ENCODE measurements at places on chromosomes 11 and 22.

DNA sequence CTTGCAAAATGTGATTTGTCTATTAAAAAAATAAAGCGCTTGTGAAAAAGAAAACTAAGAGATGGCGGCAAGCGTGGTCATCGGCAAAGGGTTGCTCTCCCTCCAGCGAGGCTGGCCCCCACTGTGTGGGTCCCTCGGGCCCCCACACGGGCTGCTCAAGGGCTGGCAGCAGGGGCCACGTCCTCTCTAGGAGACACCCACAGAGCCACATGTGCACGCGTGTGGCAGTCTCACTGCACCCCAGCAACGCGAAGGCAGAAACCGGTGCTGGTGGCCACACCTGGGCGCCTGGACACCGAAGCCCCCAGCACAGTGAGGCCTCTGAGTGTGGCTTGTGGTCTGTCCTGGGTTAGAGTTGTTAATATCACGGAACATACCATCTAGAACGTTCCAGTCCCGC is 34.4 kb downstream of the TOLLIP start:
- no peak for DNase-seq

GRCh38 chr11:94648789-94649188 is 81.6 kb downstream of the PIWIL4 start:
- DNase-seq = no peak

DNA sequence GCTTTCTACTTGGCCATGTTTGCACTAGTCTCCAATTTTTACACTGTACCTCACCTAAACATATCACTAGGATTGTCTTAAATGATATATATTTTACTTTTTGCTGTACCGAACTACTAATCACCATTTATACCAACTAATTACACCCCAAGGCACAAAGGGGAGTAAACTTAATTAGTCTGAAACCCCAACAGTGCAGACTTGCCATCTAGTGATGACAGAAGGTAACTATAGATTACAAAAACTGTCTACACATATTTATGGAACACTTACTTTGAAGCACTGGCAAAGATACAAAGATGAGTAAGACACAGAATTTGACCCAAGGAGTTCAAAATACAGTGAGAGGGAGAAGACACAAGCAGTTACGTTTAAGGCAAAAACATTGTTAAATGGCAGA is 139.7 kb downstream of the CNTN5 start:
- no peak for DNase-seq

DNA sequence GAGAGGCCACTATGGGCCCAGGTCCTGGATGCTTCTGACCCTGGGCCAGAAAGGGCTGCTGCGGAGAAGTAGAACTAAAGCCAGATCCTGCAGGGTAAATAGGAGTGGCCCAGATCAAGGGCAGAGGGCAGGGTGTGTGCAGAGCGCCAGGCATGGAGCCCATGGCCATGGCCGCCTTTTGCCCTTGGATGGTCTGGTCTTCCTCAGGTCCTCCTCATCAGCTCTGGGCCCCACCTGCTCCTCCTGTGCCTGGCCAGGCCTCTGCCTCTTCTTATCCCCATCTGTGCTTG is 277.6 kb downstream of the BRD1 start:
- no peak for DNase-seq

DNA sequence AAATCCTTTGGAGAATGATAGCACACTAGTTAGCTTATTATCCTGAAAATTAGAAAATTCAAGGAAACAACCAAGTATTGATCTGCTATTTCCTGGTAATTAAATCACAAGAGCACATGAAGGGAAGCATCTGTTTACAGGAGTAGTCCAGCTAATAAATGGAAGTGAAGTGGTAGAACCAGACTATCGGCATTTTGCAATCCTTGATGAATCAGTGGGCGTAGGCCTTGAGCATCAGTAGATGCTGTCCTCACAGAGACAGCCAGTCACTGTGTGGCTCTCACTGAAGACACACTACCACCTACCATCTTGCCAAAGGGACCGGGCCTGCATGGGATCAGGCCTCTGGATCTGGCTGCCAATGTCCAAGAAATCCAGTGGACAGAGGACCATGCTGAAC is 69.8 kb downstream of the FBLN1 start:
- DNase-seq = peak; percentile 14

DNA sequence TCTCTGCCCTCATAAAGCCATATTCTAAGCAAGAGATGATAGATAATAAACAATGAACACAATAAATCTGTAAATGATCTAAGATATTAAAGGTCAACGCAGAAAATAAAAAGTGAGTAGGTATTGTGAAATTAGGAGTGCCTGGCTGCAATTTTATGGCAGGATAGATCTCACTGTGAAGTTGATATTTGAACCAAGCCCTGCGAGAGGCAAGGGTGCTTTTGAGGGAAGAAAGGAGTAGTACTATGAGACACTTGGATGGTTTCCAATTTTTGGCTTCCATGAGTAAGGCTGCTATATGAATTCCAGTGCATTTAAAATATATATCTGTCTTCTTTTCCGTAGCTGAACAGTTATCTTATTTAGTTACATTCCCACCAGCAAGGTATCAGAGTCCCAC is 720.0 kb upstream of the CNTN5 start:
- DNase-seq = no peak

DNA sequence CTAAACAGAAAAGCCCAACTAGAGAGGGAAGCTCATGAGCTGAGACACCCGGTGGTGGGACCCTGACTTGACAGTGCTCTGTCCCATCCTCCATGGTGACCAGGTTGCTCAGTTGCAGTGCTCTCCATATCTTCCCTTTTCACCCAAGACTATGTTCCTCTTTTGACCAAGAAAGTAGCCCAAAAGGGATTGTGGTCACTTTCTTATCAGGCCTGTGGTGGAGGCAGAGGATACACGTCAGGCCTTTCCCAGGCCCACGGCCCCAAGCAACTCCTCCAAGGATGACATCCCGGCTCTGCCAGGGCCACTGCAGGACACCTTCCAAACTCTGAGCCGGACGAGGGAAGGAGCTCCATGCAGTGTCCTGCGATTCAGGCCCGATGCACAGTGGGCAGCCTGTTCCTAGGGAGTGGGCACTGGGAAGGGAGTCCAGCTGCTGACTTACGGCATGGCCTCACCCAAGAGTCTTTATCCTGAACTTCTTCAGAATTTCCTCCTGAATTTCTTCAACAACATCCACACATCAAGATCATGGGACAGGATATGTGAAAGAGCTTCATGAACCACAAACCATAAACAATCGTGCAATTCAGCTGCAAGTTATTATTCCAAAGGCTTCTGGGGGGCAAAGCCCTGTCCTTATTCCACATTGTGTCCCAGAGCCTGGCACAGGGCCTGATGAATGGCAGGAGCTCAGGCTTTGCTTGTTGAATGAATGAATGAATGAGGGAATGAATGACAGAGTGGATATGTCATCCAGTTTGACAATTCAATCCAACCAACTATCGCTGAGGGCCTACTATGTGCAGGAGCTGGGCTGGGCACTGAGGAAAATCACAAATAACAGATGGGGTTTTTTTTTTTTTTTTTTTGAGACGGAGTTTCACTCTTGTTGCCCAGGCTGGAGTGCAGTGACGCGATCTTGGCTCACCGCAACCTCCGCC is 36.0 kb upstream of the MYH9 start:
- DNase-seq = no peak

DNA sequence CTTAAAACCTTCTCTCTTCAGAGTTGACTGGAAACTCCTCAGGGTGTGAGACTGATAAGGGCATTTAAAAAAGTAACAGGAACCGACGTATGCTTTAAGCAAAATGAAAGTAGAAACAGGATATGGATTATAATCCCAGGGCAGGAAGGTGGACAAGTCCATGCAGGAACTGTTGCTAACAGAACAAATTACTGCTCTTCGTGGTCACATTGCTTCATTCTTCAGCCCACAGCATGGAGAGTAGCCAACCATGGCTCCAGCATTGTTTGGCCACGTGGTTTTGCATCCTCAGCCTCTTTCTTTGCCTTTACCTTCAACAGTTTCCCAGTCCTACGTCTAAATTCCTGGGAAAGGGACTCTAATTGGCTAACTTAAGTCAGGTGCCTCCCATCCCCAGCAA is 563.1 kb upstream of the ISX start:
- no peak for DNase-seq

GRCh38 chr11:64887757-64888405 is 9.5 kb upstream of the EHD1 start:
- peak; percentile 89 for DNase-seq

Measured in DMS53 (cell line).